ENCODE measurements at places on chromosomes 11 and 22.
A peak's percentile ranks its signal among the peaks of the same experiment; 100 is the strongest.

- peak; percentile 35 for DNase-seq
Measured at GRCh38 chr22:45968751-45969413, 8.1 kb downstream of the WNT7B start.

- DNase-seq: no peak
Measured at GRCh38 chr11:88447281-88447680, 109.7 kb upstream of the CTSC start.

DNA sequence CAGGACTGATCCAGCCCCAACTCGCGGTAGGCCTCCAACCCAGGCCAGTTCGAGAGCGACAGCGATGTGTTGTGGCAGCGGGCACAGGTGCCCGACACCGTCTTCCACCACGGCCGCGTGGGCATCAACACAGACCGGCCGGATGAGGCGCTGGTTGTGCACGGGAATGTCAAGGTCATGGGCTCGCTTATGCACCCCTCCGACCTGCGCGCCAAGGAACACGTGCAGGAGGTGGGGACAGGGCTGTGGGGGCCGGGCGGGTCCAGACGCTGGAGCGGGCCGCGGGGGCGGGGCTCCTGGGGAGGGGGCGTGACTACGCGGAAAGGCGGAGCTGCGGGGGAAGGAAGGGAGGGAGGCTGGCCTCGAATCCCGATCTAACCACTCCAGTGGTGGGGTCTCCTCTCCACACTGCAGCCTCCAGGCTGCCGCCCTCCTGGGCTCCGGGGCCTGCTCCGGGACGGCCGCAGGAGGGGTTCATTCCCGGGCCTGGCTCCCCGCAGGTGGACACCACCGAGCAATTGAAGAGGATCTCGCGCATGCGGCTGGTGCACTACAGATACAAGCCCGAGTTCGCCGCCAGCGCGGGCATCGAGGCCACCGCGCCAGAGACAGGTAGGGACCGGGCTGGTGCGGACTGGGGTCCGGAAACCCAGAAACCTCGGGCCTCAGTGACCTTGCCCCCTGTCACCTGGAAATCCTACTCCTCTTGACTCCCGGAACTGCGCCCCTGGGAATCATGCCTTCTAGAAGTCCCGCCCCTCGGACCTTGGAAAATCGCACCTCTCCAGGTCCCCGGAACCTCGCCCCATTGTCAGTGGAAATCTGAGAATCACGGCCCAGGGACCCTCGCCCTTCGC, 14.9 kb downstream of the TMEM258 start:
- no peak for DNase-seq

DNA sequence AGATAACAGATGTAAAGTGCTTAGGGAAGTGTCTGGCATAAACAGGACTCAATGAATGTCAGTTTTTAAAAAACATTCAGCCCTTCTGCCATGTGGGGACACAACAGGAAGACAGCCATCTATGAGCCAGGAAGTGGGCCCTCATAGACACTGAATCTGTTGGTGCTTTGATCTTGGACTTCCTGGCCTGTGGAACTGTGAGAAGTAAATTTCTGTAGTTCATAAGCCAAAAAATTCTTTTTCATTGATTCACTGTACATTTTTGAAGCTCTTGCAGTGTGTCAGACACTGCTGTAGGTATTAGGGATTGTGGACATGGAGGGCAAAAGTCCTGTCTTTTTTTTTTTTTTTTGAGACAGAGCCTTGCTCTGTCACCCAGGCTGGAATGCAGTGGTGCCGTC, 188.6 kb downstream of the HIPK3 start:
- DNase-seq: peak; percentile 50

DNA sequence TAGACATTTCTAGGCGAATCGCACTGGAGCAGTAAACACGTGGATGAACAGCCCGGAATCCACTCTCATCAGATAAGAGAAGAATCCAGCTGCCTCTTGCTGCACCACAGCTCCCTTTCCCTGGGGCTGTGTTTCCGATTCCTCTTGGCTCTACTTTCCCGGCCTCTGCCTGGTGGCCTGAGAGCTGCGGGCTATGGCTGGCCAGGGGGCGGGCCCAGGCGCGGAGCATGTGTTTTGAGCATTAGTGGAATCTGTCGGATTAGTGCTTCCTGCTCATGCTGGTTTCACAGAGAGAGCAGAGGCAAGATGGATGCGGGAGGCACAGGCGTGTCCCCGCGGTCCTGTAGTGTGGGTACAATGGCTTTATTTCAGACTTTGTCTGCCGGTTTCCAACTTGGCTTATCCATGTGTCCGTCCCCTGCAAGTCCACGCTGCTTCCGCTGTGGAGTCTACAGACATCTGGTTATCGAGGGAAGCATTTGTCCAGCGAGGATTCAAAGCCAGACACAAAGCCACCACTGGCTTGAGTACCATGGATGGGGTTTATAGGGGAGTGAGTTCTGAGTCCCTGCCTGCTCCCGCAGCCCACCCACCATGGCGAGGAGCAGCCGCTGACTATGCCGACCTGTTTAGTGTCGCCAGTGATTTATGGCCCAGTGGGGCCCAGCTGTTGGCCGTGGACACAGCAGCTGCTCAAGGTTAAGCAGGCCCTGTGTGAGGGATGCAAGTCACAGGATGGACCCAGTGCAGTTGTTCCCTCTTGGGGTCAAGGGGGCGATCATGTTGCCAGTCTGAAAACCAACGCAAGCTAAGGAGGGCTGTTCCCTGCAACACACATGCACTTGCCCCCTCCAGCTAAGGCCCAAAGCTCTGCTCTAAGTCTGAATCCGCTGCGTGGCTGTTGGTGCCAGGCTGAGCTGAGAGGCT, 43.3 kb upstream of the EP300 start:
- DNase-seq: peak; percentile 51
